ENCODE measurements at places on chromosomes 3 and 15.

GRCh38 chr3:42169579-42170120, 78.5 kb downstream of the TRAK1 start:
- no peak for DNase-seq

DNA sequence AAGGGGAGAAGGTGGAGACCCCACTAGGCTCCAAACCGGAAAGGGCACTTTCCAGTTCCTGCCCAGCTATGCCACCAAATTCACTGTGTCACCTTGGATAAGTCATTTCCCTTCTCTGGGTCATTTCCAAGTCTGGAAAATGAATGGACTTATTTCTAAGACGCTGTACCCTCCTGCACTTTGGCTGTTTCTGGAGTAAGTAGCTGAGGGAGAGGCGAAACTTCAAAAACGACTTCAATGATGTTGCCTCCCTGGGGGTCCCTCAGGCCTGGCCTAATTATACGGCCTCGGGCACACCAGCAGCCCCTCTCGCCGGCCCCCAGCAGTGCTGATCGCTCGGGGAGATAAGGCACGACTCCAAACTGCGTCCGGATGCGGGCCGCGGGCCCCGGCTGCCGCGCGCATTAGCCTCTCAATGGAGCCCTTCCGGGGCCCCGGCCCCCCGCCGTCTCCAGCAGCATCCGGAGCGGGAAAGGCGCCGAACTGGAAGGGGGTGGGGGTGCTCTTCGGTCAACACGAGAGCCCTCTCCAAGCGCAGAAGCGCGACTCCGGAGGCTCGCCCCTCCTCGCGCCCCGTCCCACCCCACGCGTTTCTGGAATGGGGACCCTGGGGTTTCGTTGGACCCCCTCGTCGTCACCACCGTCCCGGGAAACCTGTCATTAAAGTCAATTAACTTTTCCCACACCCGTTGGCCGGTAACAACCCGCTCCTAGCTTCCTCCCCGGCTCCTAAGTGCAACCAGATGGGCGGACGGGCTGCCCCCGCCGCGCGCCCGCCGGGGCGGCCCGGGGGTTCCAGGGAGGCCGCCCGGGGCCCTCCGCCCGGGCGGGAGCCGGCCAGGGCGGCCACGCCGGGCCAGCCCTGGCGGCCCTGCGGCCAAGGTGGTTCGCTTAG, 4.8 kb downstream of the HES1 start:
- no peak for DNase-seq

DNA sequence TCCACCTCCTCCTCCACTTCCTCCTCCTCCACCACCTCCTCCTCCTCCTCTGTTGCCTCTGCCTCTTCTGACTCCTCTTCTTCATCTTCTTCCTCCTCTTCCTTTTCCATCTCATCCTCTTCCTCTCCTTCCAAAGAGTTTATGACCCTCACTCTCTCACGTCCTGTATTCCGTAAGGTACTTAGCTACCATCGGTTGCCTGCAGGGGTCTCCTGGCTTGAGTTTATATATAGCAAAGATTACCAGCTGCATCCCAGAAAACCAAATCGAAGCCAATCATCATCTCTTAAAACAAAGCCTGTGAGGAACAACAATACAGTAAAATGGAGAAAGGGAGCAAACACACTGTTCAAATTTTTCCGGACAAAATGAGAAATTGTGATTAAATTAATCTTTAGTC, 317.4 kb downstream of the C3orf38 start:
- no peak for DNase-seq

- no peak for DNase-seq
These were observed 887.0 kb downstream of the ROBO1 start for GRCh38 chr3:78880603-78881461.

DNA sequence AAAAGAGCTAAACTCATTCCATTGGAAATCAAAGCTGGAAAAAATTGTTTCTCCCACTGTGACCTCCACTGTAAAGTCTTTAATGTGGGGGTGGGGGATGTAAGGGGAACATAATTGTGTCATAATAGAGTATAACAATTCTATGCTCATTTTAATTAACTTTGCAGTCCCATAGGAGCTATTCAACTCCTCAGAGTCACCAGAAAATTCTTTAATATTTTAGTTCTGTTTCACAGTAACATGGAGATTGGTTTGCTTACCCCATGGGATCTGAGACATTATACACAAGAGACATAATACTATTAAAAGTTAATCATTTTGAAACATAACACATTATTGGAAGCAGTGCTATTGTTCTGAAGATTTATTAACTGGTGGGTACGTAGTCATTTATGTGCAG, 765.9 kb upstream of the GRM7 start:
- DNase-seq = no peak

- no peak for DNase-seq
These were observed 158.3 kb upstream of the WNT5A start for GRCh38 chr3:55645422-55645821.

- DNase-seq = no peak
These were observed 97.3 kb downstream of the NR1D2 start for GRCh38 chr3:24042174-24043059.

DNA sequence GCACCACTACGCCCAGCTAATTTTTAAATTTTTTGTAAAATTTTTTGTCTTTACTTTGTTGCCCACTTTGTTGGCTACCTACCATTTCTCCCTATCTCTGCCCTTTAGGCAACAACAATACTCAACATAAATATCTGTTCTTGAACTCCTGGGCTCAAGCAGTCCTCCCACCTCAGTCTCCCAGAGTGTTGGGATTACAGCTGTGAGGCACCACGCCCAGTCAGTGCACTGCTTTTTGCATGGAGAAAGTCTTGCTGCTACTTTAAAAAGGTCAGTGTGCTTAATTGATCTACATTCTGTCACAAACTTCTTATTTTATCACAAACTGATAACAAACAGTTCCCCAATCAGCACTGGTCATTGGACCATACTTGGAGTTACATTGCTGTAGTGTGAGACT, 8.0 kb downstream of the USP8 start:
- no peak for DNase-seq

- DNase-seq = peak; percentile 53
These were observed 224.1 kb upstream of the TPRG1 start for GRCh38 chr3:188947401-188948280.

- DNase-seq = no peak
These were observed 13.9 kb downstream of the PCYT1A start for GRCh38 chr3:196273655-196274054.

- no peak for DNase-seq
These were observed 207.5 kb upstream of the DPH6 start for GRCh38 chr15:35753486-35753885.

- DNase-seq = no peak
These were observed 27.5 kb downstream of the PCCB start for GRCh38 chr3:136277634-136278033.

DNA sequence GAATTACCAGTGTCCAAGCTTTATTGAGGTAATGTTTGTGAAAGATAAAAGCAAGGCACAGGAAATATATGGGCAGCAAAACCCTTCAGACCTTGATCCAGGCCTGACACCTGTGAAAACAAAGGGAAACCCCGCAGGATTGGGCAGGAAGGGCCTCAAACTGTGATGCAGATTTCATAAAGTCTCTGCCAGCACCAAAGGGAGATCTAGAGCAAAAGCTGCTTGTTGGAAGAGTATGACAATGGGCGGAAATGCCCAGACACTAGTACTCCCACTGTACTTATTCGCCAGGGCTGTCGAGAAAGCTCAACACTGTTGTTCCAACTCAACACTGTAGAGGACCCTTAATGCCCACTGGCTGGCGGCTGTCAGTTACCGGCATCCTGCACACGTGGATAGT, 207.9 kb downstream of the CD47 start:
- DNase-seq = no peak

GRCh38 chr15:37891766-37892368, 42.6 kb upstream of the TMCO5A start:
- peak; percentile 13 for DNase-seq

DNA sequence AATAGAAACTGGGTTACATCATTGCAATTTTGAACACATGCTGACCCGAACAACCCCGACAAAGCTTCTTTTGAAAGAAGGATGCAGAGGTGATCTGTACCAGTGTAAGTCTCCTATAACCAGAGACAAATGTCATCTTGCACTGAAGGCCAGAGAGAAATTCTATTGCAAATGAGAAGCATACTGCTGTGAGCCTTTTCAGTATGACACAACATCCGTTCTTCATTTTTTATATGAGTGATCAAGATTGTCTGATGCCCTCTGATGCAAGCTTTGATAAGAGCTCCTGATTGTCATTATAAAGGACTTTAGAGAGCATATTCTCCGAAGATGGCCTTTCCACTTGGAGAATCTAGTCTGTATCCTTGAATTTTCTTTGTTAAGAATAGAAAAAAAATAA, 36.9 kb downstream of the PCOLCE2 start:
- DNase-seq = no peak

GRCh38 chr15:77251662-77252061, 168.2 kb downstream of the PEAK1 start:
- DNase-seq = no peak

GRCh38 chr3:47611576-47611975, 32.9 kb upstream of the CSPG5 start:
- no peak for DNase-seq

- peak; percentile 20 for DNase-seq
These were observed at the start of gene EPHA3 for GRCh38 chr3:89107461-89108290. Gene EPHA3 (plus strand): TSS chr3:89107621. CDS start chr3:89107749, 128 bp downstream.

DNA sequence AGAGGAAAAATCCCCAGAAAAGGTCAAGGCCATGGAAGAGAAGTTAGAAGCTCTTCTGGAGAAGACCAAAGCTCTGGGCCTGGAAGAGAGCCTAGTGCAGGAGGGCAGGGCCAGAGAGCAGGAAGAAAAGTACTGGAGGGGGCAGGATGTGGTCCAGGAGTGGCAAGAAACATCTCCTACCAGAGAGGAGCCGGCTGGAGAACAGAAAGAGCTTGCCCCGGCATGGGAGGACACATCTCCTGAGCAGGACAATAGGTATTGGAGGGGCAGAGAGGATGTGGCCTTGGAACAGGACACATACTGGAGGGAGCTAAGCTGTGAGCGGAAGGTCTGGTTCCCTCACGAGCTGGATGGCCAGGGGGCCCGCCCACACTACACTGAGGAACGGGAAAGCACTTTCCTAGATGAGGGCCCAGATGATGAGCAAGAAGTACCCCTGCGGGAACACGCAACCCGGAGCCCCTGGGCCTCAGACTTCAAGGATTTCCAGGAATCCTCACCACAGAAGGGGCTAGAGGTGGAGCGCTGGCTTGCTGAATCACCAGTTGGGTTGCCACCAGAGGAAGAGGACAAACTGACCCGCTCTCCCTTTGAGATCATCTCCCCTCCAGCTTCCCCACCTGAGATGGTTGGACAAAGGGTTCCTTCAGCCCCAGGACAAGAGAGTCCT, 9.0 kb downstream of the MAP1A start:
- DNase-seq = no peak

GRCh38 chr15:67065531-67066005, at the start of gene SMAD3:
Gene SMAD3 (plus strand): TSS chr15:67065602. CDS start chr15:67066155, 553 bp downstream.
- DNase-seq = peak; percentile 66

DNA sequence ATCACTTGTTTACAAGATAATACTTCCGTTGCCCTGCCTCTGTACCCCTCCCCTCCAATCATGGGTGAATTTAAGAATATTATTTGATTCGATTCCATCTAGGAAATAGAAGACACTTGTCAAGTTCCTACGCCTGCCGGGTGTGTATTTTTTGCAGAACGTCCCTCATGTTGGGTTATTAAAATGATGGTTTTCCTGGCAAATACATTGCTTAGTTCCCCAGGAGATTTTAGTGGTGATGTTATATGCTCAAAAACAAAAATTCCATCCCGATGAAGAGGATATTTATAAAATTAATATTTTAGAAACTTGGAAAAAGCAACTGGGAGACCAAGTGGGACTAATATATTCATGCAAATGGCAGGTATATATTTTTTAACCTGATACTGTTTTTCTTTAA, 548.4 kb downstream of the EDEM1 start:
- no peak for DNase-seq
